ENCODE measurements at places on chromosomes 11 and 22.

GRCh38 chr11:44483919-44484610, 81.4 kb upstream of the CD82 start:
- no peak for DNase-seq

- no peak for DNase-seq
Measured at GRCh38 chr11:35933320-35933871, 10.5 kb upstream of the LDLRAD3 start.

GRCh38 chr11:86518211-86518610, 143.5 kb downstream of the CCDC81 start:
- no peak for DNase-seq

GRCh38 chr11:36165621-36166397, 123.4 kb downstream of the COMMD9 start:
- DNase-seq, result no peak

DNA sequence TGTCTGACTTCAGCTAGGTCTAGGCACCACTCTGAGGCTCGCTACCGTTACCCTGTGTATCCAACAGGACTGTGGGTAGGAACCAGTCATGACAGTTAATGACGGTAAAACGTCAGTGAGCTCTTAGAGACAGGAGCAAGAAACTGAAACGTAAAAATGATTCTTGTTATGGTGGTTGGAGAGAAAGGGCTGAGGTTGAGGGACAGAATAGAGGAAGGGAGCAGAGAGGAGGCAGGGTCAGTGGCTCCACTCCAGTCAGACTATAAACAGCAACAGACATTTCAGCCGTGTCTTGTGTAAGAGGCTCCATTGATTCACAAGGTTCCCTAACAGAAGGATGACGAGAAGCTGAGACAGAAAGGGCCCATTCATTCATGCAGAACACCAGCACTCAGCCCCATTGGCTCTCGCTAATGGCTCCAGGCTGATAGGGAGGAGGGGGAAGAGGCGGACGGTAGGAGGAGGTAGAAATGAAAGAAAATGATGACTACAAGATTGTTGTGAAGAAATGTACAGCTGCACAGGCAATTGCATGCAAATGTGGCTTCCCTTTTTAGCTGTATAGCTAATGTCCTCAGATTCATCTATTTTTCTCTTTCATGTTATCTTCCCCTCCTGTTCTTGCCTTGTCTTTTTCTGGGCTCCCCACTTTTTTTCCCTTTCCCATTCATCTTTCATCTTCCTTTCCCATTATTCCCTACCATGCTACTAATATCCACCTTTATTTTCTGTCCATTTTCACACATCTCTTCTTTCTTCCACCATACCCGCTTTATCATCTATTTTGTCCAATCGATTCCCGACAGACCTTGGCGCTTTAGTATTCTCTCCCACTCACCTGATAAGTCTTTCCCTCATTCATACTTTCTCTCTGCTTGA, 34.3 kb downstream of the ETS1 start:
- no peak for DNase-seq

DNA sequence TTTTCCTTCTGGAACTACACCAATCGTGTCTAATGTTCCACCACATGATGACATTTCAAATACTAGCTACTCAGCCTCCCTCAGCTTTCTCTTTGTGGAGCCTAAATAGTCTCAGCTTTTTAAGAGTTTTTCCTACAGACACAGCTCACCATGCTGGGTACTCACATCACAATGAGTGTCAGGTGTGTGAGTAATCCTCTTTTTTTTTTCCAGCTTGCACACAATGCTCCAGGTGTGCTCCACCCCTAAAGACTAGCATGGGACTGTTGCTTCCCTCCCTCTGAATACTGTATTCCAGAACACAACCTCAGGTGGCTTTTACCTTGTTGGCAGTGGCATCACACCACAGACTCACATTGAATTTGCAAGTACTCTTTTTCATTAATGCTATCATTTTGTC, 11.7 kb downstream of the BTG4 start:
- DNase-seq, result no peak

DNA sequence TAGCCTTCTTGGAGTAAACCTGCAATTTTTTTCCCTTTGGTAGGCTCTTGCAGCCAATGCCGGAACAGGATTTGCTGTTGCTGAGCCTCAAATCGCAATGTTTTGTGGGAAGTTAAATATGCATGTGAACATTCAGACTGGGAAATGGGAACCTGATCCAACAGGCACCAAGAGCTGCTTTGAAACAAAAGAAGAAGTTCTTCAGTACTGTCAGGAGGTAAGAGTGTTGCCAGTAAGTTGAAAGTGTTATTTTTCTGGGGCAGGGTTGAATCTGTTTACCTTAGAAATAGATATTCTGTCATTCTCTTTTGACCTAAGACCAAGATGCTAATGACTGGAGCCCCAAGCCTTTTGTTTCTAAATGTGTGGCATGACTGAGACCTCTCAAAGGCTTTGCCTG, 39.7 kb downstream of the APLP2 start:
- no peak for DNase-seq

- no peak for DNase-seq
Measured at GRCh38 chr22:44496844-44497217, 1.2 kb downstream of the RTL6 start.

- peak; percentile 86 for DNase-seq
Measured at GRCh38 chr11:34358258-34358727, 483 bp upstream of the ABTB2 start.

DNA sequence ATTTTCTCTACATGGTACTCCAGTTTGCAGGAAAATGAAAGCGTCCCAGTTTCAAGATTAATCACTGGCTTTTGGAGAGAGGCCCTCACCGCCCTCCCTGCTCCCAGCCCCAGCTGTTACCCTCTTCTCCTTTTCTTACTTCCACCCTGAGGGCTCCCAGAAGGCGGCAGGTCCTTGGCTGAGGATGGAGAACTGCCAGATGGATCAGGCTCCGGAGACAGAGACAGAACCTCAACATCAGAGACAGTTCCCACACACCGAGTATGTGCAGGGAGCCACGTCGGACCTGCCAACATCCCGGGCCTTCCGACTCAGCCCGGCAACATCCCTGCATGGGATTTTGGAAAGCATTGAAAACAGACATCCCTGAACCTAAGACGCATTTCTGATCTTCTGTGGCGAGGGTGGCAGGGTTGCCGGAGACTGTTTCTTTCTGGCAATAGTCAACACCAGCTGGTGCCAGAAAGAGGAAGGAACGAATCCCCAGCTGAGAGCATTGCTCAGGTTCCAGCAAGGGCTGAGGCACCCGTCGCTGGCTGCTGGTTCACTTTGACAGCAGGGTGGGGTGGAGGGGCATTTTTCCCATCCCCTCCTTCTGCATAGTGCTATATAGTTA, 467.1 kb downstream of the MIAT start:
- DNase-seq, result no peak

GRCh38 chr22:43343670-43344519, 723 bp upstream of the SCUBE1 start:
- DNase-seq, result no peak

DNA sequence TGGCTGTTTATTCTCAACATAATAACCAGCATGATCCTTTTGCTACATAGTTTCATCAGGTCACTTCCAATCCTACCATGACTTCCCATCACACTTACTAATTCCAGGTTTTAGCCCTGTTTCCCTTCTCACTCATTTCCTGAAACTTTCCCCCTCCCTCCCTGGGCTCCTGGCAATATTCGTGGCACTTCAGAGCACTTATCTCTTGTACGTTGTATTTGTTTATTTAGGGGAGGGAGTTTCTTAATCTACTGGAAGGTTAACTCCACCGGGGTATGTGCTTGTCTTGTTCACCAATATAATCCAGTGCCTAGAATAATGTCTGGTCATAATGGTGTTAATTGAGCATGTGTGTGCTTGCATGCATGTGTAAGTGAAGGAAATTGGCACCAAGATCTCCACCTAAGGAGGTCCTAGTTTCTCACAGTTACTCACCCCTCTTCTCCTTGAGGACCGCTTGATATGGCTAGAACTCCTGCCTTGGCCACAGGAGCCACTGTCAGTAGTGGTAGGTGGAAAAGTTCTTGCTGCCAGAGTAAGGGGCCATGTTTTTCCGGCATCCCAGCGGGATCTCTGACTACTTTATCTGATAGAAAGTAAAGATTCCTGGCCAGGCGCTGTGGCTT, 11.7 kb downstream of the EIF3L start:
- DNase-seq, result no peak

GRCh38 chr11:128324531-128325141, 262.7 kb downstream of the ETS1 start:
- DNase-seq, result no peak

DNA sequence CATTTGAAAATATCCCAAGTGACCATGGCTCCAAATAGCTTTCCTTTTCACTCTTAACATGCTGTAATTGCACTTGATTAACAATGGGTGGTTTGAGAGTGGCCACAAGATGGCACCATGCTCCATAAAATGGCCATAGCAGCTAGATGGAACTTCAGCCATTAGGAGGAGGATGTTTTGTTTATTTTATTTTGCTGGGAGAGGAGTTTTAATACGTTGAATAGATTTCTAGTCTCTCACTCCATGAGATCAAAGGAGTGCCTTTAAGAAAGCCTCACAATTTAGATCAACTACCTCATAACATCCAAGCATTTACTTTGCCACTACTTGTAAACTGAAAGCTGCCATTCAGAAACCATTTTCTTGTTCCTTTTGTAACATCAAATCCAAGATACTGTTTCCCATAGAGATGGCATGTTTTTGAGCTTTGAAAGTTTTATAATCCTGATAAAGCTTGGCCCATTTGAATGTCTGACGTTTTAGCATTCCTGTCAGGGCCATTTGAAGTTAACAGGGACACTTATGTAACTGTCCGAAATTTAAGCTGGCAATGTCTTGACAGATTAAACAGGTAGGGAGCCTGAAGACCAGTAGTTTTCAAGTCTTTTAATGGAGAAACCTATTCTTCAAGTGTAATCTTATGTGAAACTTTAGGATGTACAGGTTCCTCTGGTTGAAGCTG, 4.7 kb downstream of the FEN1 start:
- DNase-seq, result no peak

- peak; percentile 57 for DNase-seq
Measured at GRCh38 chr22:50085211-50085972, at the start of gene MLC1. TSS of gene MLC1 (minus strand) at chr22:50085426. CDS start at chr22:50084902, 524 bp downstream.

- no peak for DNase-seq
Measured at GRCh38 chr22:47084226-47084625, 321.8 kb downstream of the TBC1D22A start.

DNA sequence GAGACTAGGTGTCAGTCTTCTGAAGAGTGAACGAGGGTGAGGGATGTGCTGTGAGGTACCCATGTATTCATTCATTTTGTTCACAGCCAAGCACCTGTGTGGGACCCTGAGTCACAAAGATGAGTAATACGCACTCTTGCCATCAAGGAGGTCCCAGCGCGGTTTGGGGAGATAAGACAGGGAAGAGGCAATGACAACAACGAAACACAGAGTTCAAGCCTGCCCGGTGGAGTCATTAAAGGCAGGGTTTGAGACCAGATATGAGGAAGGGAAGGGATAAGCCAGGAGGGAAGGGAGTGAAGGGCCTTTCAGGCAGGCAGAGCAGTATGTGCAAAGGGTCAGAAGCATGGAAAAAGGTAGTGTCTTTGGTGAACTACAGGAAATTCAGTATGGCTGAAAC, 4.6 kb downstream of the DCHS1 start:
- DNase-seq, result no peak

- DNase-seq, result no peak
Measured at GRCh38 chr11:70487756-70488155, 89.4 kb downstream of the CTTN start.

DNA sequence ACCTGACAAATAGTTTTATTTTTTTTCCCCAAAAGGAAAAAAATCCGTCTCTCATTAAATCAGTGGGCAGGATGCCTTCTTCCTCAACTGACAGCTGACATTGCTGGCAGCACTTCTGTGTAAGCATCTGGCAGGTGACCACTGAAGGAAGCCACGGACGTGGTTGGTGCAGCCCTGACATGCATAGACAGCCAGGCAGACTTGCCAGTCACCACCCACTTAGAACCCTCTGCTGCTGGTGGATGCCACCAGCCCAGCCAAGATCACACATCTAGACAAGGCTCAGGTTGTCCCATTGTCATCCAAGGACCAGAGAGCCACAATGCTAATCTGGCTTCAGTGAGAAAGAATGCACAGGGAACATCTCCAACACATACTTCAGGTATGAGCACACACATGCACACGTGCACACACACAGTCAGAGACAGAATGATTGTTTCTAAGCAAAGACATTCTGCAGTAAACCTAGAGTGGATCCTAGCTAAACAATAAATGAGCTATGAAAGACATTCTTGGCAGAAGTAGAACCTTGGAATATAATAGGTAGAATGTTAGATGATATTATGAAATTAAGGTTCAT, 49.8 kb upstream of the BMAL1 start:
- no peak for DNase-seq
